Thyroid gland (tissue), 4 donors: ENCODE measurements at places on chromosomes 16 and 17. TPM values are rescaled to one million over a fixed set of nuclear protein-coding genes. Genes with fewer than 3 reads are reported as not detected.

Gene SPATA22
- total RNA-seq = not detected

Gene NFATC3
- total RNA-seq = 107 TPM

Gene TMEM220
- 17.6 TPM for total RNA-seq

DNA sequence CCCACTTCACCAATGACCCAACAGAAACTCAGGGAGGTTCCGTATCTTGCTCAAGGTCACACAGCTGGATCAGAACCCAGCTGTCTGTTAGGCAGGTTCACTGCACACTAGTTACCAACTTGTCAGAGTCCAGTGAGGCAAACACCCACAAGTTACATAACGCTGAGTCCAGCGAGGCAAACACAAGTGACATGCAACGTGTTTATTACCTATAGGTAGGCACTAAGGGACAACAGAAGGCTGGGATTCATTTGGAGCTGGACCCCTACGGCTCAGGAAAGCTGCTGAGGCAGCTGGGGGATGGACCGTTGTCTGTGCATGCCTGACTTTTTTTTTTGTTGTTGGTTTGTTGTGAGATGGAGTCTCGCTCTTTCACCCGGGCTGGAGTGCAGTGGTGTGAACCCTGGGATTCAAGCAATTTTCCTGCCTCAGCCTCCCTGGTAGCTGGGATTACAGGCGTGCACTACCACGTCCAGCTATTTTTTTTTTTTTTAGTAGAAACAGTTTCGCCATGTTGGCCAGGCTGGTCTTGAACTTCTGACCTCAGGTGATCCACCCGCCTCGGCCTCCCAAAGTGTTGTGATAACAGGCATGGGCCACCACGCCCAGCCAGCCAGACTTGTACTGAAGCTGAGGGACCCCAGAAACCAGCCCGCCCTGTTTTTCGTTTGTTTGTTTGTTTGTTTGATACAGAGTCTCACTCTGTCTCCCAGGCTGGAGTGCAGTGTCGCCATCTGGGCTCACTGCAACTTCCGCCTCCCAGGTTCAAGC, 1.9 kb upstream of the RSAD1 start:
- peaks cover 22% of the 10 kb centered on the region for H3K4me1 ChIP-seq
- DNase-seq = no peak
- H3K27me3 ChIP-seq = no peaks in the 10 kb centered on the region
- H3K27ac ChIP-seq = no peak overlapping the region
- peaks cover 14% of the 10 kb centered on the region for H3K36me3 ChIP-seq
- no peak overlapping the region for H3K4me3 ChIP-seq

DNA sequence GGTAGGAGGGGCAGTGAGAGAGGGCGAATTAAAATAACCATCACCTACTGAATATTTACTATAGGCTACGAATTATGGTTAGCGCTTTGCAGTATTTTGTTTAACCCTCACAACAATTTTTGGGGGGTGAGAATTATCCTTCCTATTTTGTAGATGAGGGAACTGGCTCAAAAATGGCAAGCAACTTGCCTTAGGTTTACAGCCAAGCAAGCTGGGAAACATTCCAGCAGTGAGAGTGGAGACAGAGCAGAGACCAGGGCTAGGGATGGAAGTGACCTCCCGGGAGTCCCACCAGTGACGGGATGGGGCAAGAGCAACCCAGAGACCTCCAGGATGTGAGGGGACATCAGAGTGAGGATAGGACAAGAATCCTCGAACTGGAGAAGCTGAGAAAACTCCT, 352 bp upstream of the VMO1 start:
- peaks cover 30% of the 10 kb centered on the region for H3K4me1 ChIP-seq
- H3K27ac ChIP-seq = no peak overlapping the region
- no peak for DNase-seq
- no peaks in the 10 kb centered on the region for H3K36me3 ChIP-seq
- peaks cover 3% of the 10 kb centered on the region for H3K27me3 ChIP-seq

- no peak overlapping the region for H3K27ac ChIP-seq
- no peak for DNase-seq
- H3K4me3 ChIP-seq = no peak overlapping the region
- H3K27me3 ChIP-seq = no peaks in the 10 kb centered on the region
Measured at GRCh38 chr17:80198144-80198661, 21.9 kb downstream of the SGSH start.

DNA sequence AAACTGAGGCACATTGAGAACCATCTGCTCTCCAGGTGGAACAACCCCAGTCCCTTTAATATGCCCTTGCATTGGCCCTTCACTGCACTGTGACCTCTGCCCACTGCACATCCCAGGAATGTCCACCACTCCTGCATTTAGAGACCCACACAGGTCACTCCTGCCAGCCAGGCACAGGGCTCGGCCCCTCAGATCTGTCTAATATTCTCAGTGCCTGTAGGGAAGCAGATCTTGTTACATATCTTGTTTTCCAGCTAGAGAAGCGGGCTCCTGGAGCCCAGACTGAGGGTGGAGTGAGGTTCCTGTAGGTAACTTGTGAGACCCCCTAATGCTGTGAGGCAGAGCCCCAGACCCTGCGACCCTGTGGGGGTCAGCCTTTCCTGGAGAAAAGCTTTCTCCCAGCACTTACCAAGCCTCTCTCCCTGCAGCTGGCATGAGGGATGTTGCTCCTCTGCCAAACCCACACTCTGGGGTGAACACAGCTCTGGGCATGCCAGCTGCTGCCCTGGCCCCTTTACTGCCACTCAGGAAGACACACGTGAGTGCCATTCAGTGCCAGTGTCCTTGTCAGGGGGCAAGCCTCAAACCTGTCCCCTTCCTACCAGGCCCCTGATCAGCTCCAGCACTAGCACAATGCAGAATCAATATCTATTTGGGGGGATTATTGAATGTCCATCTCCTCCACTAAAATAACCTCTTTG, 40.3 kb upstream of the CRHR1 start:
- no peak overlapping the region for H3K4me3 ChIP-seq
- no peak overlapping the region for H3K27ac ChIP-seq
- no peaks in the 10 kb centered on the region for H3K27me3 ChIP-seq
- no peak for DNase-seq

DNA sequence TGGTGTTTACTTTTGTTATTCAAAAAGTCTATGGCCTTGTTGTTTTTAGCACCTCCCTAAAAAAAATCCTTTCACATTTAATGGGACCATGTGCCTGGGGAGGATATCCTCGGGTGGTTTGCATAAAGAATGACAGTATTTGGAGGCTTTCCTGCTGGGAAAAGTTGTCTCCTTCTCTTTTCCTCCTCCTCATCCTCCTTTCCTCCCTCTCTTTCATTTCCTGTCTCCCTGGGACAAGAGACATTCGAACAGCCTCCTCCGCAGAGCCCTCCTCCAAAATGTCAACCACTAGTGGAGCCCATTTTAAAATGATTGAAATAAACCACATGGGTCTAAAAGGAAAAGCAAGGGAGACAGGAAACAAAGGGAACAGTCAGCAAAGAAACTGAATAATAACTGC, 67.4 kb downstream of the MYH13 start:
- H3K36me3 ChIP-seq = no peaks in the 10 kb centered on the region
- no peak for DNase-seq
- H3K27ac ChIP-seq = no peak overlapping the region
- no peak overlapping the region for H3K4me3 ChIP-seq
- H3K27me3 ChIP-seq = no peaks in the 10 kb centered on the region
- H3K4me1 ChIP-seq = no peaks in the 10 kb centered on the region

DNA sequence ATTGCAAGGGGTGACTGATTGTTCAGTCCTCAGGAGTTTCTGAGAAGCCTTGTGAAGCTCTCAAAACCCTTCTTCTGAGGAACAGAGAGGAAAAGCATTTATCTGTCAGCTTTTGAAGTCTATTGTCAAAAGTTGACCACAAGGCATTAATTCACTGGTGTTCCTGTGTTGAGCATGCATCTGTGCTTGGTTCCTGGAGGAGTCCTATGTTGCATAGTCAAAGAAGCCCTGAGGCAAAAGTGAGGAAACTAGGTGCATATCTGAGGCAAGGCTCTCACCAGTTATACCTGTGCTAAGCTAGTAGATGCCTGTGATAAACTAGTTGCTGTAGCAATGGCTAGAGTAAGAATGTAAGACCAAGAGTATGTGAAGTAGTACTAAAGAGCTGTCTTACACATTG, 1.8 kb upstream of the HEATR6 start:
- H3K4me3 ChIP-seq = no peak overlapping the region
- H3K36me3 ChIP-seq = no peaks in the 10 kb centered on the region
- H3K27me3 ChIP-seq = no peaks in the 10 kb centered on the region
- no peak for DNase-seq
- no peaks in the 10 kb centered on the region for H3K4me1 ChIP-seq
